Neural progenitor cell (in vitro differentiated cells): ENCODE measurements at places on chromosomes 7 and 10. TPM values are rescaled to one million over a fixed set of nuclear protein-coding genes. Genes with fewer than 3 reads are reported as not detected.

GRCh38 chr7:369476-370258 lies 79.7 kb downstream of the FOXL3 start:
- H3K36me3 ChIP-seq: no peaks in the 10 kb centered on the region
- H3K4me3 ChIP-seq: no peak overlapping the region
- no peaks in the 10 kb centered on the region for H3K27me3 ChIP-seq
- H3K4me1 ChIP-seq: peaks cover 18% of the 10 kb centered on the region
- no peak for DNase-seq

- DNase-seq: no peak
- H3K4me3 ChIP-seq: no peak overlapping the region
- no peaks in the 10 kb centered on the region for H3K36me3 ChIP-seq
These were observed 30.6 kb upstream of the PFKFB3 start for GRCh38 chr10:6171881-6172695.

GRCh38 chr10:30000802-30001571 lies 58.4 kb downstream of the JCAD start:
- no peaks in the 10 kb centered on the region for H3K4me1 ChIP-seq
- DNase-seq: no peak
- no peak overlapping the region for H3K27ac ChIP-seq
- H3K36me3 ChIP-seq: no peaks in the 10 kb centered on the region

DNA sequence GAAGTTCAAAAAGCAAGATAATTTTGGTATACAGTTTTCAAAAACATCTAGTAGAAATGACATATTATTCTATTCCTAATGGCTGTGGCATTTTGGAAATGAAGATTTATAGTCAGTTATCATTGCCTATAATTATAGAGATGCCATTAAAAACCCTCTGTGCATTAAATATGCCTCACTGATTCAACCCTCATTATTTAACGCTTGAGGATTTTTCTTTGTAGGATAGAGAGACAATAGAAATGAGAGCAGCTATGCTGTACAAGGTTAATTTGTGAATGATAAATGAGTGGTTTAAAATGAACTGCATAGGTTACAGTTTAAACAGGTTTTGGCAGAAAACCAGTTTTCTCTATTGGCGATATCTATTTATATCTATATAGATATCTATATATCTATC lies 32.2 kb upstream of the SEMA3A start:
- peaks cover 48% of the 10 kb centered on the region for H3K4me1 ChIP-seq
- H3K27ac ChIP-seq: no peak overlapping the region
- H3K4me3 ChIP-seq: no peak overlapping the region
- H3K36me3 ChIP-seq: no peaks in the 10 kb centered on the region
- DNase-seq: no peak
- no peaks in the 10 kb centered on the region for H3K27me3 ChIP-seq

DNA sequence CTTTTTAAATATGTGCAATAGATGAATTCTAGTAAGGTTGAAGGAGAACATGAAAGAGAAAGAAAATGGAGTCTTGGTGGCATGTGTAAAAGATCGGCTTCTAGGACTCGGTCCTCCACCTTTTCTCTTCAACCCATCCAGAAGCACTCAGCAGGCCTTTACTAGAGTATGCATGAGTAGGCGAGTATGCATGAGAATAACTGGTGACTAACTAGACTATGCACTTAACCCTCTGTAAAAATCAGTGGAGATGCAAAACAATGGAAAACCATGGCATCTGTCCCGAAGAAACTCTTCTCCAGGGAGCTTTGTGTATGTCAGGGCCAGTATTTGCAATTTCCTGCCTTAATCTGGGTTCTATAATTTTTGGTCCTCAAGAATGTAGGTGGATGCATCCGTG lies 40.0 kb upstream of the GRB10 start:
- H3K4me3 ChIP-seq: no peak overlapping the region
- no peak overlapping the region for H3K27ac ChIP-seq
- H3K27me3 ChIP-seq: no peaks in the 10 kb centered on the region
- no peak for DNase-seq
- H3K4me1 ChIP-seq: peaks cover 12% of the 10 kb centered on the region

DNA sequence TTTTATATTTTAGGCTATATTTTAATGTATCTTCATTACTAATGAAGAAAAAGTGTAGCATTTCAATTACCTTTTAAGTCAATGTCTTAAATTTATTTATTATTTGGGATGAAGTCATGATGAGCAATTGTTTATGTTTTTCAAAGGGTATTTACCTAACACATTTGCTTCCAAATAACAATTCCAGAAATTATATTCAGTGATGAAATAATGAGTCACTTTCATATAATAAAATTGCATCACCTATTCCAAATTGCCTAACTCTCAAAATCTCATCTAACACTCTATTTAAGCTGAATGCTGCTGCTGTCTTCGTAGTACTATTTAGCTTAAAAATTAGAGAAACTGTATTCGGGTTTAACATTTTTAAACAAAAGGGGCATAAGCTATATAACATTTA lies 97.7 kb downstream of the PRKG1 start:
- no peak for DNase-seq
- peaks cover 13% of the 10 kb centered on the region for H3K4me1 ChIP-seq
- H3K27ac ChIP-seq: no peak overlapping the region
- no peaks in the 10 kb centered on the region for H3K36me3 ChIP-seq
- H3K27me3 ChIP-seq: no peaks in the 10 kb centered on the region

GRCh38 chr7:47091141-47091540 lies 490.8 kb downstream of the TNS3 start:
- H3K4me1 ChIP-seq: no peaks in the 10 kb centered on the region
- H3K27ac ChIP-seq: no peak overlapping the region

- DNase-seq: no peak
- H3K4me1 ChIP-seq: peaks cover 35% of the 10 kb centered on the region
- no peaks in the 10 kb centered on the region for H3K36me3 ChIP-seq
- no peak overlapping the region for H3K4me3 ChIP-seq
These were observed 409.8 kb upstream of the ZMIZ1 start for GRCh38 chr10:78658645-78659597.

GRCh38 chr7:259191-259505 lies 30.8 kb upstream of the FOXL3 start:
- no peaks in the 10 kb centered on the region for H3K4me1 ChIP-seq
- H3K4me3 ChIP-seq: no peak overlapping the region
- H3K27ac ChIP-seq: no peak overlapping the region
- no peaks in the 10 kb centered on the region for H3K36me3 ChIP-seq

DNA sequence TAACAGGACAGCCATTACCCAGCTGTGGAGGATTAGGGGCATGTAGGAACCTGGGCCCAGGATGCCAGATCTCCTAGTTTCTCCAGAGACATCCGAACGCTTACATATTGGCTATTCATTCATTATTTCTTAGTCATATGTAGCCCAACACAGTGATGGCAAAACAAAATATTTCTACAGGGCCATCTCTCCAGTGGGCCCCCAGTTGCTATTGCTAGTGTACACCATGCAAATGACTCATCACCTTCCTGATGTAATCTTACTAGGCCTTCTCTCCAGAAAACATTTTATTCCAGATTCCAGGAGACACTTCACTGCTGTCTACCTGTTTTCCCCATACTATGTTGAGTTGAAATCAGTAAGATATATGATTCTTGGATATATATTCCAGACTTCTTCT lies 201.7 kb downstream of the PLXDC2 start:
- peaks cover 8% of the 10 kb centered on the region for H3K4me1 ChIP-seq
- H3K36me3 ChIP-seq: no peaks in the 10 kb centered on the region
- H3K27ac ChIP-seq: no peak overlapping the region
- H3K4me3 ChIP-seq: no peak overlapping the region

DNA sequence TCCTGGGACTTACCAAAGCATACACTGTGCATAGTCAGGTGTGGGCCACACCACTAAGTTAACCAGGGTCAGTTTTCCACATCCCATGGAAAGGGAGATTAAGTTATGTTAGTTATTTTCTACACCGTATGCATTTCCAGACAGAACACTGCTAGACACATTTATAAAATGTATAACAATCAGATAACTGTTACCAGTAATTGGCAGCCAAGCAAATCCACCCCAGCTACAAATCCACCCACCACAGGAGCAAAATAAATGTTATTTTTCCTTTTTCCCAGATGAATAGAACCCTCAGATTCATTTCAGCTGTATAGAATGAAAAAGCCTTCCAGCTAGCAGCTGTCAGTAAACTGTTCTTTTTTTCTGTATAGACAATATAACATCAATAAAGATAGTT lies 256.9 kb upstream of the FZD1 start:
- H3K4me3 ChIP-seq: no peak overlapping the region
- DNase-seq: no peak
- no peaks in the 10 kb centered on the region for H3K27me3 ChIP-seq
- H3K4me1 ChIP-seq: no peaks in the 10 kb centered on the region
- no peaks in the 10 kb centered on the region for H3K36me3 ChIP-seq

- H3K4me1 ChIP-seq: no peaks in the 10 kb centered on the region
- no peaks in the 10 kb centered on the region for H3K27me3 ChIP-seq
- H3K27ac ChIP-seq: no peak overlapping the region
These were observed 90.9 kb downstream of the TPST1 start for GRCh38 chr7:66296001-66296521.

DNA sequence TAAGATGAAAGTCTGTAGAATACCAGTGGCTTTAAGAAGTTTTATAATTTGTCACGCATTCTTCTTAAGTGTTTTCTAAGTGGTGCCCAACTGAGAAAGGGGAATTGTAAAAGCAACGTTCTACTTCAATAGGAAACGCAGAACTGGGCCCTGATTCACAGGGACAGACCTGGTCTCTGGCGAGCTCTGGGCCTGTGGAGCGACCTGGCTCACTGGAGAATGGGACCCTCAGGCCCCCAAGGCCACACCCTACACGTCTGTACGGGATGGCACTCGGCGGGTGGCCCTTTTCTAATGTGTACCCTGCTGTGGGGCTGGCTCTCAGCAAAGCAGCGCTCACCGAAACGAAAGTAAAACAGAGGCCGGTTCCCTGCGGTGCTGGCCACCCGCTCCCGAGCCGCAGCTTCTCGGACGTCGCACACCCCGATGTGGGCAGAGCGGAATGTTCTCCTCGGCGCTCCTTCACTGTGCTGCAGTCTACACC lies 205.0 kb downstream of the DIP2C start:
- DNase-seq: peak; percentile 57
- H3K27me3 ChIP-seq: no peaks in the 10 kb centered on the region
- no peaks in the 10 kb centered on the region for H3K36me3 ChIP-seq

DNA sequence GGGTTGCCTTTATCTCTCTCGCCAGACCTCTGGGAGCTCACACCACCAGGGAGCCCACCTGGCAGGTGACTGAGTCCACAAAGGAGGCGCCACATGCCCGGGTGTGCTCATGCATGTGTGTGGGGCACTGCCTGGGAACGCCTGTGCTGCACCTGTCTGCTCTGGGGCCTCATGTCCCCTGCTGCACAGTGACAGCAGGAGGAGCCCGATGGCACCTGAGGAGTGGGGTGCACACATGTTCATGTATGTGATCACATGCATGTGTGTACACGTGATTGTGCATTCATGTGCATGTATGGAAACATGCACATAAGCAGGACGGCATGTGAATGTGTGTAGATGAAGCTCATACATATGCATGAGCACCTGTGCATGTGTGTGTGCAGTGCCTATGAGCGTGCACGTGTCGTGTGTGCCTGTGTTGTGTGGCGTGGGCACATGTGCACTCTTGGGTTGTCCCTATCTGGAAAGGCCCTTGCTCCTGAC lies 22.0 kb downstream of the YKT6 start:
- no peaks in the 10 kb centered on the region for H3K27me3 ChIP-seq
- H3K4me3 ChIP-seq: no peak overlapping the region
- H3K4me1 ChIP-seq: peaks cover 36% of the 10 kb centered on the region
- H3K27ac ChIP-seq: no peak overlapping the region
- no peaks in the 10 kb centered on the region for H3K36me3 ChIP-seq
- DNase-seq: no peak

DNA sequence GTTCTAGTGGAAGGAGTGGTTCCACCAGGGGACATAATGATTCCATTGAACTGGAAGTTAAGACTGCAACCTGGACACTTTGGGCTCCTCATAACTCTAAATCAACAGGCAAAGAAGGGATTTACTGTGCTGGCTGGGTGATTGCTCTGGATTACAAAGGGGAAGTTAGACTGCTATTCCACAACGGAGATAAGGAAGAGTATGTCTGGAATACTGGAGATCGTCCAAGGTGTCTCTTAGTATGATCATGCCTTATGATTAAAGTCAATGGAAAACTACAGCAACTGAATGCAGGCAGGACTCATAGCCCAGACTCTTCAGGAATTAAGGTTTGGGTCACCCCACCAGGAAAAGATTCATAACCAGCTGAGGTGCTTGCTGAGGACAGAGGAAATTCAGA lies 310.6 kb upstream of the MGMT start:
- DNase-seq: no peak
- no peak overlapping the region for H3K27ac ChIP-seq
- H3K27me3 ChIP-seq: no peaks in the 10 kb centered on the region
- no peak overlapping the region for H3K4me3 ChIP-seq
- H3K4me1 ChIP-seq: no peaks in the 10 kb centered on the region

DNA sequence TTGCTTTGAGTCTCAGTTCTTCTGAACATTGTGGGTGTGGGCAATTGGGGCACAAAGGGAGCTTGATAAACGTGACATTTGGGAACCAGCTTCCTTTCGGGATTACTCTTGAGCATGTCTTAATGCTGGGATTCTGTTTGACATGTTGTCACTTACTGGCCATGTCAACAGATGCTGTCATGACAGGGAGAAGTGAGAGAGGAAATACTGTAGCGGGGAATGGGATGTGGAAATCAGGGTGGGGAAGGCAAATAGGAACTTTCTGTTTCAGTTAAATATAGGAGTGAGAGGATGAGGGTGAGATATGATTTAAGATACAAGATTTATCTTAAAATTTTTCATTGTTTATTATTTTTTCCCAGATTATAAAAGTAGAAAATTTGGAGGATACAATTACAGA lies 83.9 kb downstream of the SEC23IP start:
- H3K36me3 ChIP-seq: no peaks in the 10 kb centered on the region
- H3K27me3 ChIP-seq: no peaks in the 10 kb centered on the region
- H3K4me1 ChIP-seq: no peaks in the 10 kb centered on the region
- H3K27ac ChIP-seq: no peak overlapping the region

- no peaks in the 10 kb centered on the region for H3K36me3 ChIP-seq
- no peak for DNase-seq
- H3K4me1 ChIP-seq: peaks cover 7% of the 10 kb centered on the region
- H3K27me3 ChIP-seq: no peaks in the 10 kb centered on the region
- H3K27ac ChIP-seq: no peak overlapping the region
- H3K4me3 ChIP-seq: no peak overlapping the region
These were observed 105.5 kb downstream of the KCNMA1 start for GRCh38 chr10:77532068-77532467.

MKI67 gene
- total RNA-seq: 65.8 and 71.3 TPM in 2 replicates

IFIT1B gene
- not detected in 2 replicates for total RNA-seq

SPDYE2 gene
- not detected in 2 replicates for total RNA-seq

CRYGN gene
- 1.1 TPM in 1 of 2 replicates, not detected in the other for total RNA-seq

PSAP gene
- 358 and 493 TPM in 2 replicates for total RNA-seq

CXCL12 gene
- total RNA-seq: 0.09 and 0.74 TPM in 2 replicates

AOC1 gene
- not detected in 2 replicates for total RNA-seq

MACC1 gene
- total RNA-seq: 5.7 and 7.2 TPM in 2 replicates

DLX6 gene
- total RNA-seq: 0.19 TPM in 1 of 2 replicates, not detected in the other

CLDN15 gene
- total RNA-seq: 1.2 and 4.6 TPM in 2 replicates

FAM241B gene
- total RNA-seq: 2.6 and 4.6 TPM in 2 replicates
